ENCODE measurements at places on chromosomes 11 and 22.

DNA sequence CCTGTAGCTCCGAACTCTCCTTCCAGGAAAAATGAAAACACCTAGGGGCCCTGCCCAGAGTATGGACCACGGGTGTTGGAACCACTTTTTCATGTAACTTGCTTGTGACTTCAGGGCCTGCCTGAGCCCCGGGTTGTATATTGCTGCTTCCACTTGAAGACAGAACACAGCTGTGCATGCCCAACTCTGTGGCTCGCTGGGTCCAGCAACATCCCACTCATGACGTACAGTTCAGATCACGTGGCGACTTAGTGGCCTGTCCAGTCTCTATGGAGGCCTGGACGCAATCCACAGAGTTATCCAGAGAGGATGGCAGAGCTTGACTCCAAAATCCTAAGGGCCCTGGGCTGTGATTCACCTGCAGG, 6.8 kb downstream of the C11orf21 start:
- DNase-seq: no peak

DNA sequence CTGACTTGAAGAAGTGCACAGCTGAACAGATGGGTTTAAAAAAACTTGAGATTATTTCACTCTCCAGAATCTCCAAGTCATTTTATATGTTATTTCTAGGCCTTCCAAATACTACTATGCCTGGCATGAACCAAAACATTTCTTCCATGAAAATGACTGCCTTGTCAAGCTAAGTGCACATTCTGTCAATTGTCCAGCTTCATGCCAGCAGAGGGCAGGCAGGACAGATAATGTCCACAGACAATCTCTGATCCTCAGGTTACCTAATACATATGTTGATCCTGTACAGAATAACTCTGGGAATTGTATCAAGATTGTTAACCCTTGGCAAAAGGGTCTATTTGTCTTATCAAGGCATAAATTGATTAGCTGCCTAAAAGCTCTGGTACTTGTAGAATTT, 229.5 kb downstream of the AASDHPPT start:
- DNase-seq: no peak

DNA sequence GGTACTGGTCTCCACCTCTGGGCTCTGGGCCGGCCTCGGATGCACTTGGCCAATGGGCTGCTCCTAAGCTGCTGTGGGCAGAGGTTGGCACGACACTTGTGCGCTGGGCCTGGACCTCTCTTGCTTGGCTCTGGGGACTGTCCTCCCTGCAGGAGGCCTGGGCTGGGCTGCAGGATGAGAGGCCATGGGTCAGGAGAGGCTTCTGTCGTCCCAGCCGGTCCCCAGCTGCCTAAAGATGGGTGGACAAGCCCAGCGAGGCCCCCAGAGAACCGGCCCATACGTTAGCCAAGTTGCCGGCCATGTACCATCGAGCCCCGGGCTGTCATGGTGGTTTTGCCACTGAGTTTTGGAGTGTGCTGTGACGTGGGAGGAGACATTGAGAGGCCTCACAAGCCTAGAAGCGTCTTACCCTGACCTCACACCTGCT, 1.6 kb upstream of the CCDC188 start:
- DNase-seq: no peak

GRCh38 chr11:57763568-57763967, 2.0 kb downstream of the CTNND1 start:
- DNase-seq: no peak

DNA sequence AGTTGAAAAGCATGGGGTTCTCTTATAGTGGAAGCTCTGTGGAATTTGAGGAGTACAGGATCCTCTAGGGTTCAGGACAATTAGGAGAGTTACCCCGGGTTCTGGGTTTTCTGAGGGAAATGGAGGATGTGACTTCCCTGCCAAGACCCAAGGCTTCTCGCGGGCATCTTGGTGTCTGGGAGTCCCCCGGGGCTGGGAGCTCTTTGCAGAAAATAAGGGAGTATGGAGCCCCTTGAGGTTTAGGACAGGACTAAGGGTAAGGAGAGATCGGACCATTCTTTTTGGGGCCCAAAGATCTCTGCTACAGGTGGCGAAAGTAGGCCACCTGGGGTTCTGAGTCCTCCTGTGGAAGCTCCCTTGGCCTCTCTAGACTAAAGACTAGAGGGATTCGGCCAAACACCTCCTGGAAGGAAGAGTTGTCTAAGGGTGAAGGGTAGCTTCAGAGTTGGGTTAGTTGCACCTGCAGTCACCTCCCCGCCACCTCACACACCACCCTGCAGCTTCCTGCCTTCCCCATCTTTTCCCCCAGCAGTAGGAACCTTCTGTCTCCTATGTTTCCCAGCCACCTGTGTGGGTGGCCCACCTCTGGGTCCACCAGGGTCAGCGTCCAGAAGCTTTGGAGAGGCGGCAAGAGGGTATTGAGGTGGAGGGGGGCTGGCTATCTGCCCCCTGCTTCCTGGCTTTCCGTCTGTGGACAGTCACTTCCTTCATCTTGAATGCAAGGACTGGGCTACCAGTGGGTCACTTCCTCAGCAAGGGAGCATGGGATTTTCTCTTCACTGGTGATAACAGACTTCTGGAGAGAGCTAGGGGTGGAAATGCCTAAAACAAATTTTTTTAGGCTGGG, 908 bp downstream of the LIMK2 start:
- DNase-seq: no peak

- DNase-seq: no peak
These were observed 1.6 kb upstream of the PAX6 start for GRCh38 chr11:31812383-31813381.

DNA sequence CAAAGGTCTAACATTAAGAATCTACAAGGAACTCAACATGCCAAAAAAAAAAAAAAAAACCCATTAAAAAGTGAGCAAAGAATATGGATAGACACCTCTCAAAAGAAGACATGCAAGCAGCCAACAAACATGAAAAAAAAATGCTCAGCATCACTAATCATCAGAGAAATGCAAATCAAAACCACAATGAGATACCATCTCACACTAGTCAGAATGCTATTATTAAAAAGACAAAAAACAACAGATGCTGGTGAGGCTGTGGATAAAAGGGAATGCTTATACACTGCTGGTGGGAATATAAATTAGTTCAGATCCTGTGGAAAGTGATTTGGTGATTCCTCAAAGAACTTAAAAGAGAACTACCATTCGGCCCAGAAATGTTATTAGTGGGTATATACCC, 257.7 kb upstream of the PLET1 start:
- DNase-seq: no peak

GRCh38 chr22:23562186-23562585, 17.9 kb downstream of the IGLL1 start:
- DNase-seq: no peak

Measured in LNCaP clone FGC (cell line).